ENCODE measurements at places on chromosomes 7 and 10.

GRCh38 chr7:149794661-149795060, 21.3 kb upstream of the ZNF467 start:
- no peak for DNase-seq

- peak; percentile 32 for DNase-seq
Observed at GRCh38 chr7:97971120-97971989, 18.6 kb downstream of the OCM2 start.

DNA sequence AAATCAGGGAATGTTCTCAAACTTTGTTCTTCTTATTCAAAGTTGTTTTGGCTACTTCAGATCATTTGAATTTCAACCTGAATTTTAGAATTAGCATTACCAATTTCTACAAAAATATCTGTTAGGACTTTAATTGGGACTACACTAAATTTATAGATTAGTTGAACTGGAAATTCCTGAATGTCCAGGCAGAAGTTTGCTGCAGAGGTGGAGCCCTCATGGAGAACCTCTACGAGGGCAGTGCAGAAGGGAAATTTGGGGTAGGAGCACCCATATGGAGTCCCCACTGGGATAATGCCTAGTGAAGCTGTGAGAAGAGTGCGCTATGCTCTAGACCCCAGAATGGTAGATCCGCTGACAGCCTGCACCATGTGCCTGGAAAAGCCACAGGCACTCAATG, 22.8 kb upstream of the AGMO start:
- no peak for DNase-seq

- DNase-seq: no peak
Observed at GRCh38 chr7:97204821-97205220, 87.3 kb downstream of the SDHAF3 start.

DNA sequence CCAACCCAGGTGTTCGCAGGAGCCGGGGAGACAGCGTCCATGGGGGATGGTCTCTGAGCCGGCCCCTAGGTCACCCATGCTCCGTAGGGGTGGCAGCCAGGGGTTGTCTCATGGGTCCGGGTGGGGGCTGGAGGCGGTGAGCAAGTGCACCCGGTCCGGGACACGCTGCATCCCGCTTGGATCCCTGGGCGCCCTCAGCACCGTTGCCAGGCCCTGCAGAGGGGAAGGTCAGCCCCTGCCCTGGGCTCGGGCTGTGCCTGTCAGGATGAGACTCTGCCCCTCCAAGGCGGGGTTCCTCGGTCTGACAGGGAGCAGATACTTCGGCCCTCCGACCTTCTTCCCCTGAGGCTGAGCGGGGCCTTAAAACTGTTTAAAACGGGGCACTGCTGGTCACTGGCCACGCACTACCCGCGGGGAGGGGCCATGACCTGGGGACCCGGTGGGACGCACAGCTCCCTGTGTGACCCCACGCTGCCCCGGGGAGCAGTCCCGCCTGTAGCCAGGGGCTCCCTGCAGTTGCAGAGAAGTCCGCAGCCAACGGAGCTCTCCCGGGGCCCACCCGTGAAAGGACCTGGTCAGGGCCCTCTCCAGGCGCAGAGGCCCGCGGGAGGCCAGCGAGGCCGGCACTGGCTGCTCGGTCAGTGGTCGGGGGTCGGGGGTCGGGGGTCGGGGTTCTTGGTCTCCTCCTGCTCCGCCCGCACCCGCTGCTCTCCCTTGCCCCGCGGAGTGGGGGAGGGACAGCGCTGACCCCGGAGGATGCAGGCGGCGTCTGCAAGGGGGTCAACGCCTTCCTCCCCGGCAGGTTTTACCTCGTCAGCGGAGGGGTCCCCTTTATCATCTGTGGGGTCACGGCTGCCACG, 33.4 kb upstream of the KNDC1 start:
- no peak for DNase-seq

DNA sequence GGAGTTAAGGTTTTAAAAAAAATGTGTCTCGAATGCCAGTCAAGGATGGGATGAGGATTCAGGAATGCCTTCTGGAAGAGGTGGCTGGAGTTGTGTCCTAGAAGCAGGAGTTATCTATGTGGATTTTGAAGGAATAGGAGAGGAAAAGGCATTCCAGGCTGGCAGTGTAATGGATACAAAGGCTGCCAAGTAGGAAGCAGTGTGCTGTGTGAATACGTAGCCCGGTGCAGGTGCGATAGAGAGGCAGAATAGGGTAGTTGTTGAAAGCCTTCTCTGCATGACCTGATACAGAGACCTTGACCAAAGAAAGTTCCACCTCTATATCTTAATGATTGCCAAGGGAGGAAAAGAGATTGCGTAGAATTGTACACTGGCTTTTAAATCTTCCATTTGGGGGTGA, 128.1 kb upstream of the ITGB1 start:
- no peak for DNase-seq

DNA sequence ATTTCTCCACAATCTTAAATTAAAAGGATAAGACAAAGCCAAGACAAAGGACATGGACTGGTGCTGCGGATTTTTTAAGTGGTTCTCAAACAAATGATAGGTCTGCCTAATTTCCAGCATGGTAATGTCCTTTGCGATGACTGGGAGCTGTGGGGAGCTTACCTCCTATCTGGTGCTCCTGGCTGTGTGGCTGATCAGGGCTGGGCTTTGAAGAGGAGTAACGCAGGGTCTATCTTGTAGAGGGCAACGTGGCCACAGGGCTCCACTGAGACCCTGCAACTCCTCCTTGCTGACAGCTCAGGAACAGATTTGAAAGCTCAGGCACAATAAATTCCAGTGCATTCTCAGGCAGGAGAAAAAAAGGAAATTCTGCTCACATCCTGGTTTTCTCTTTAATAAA, 103.1 kb upstream of the SFMBT2 start:
- DNase-seq: no peak

- no peak for DNase-seq
Observed at GRCh38 chr7:112452102-112452888, 2.0 kb downstream of the IFRD1 start.

GRCh38 chr7:146557971-146558469, 441.4 kb downstream of the CNTNAP2 start:
- DNase-seq: no peak

- DNase-seq: no peak
Observed at GRCh38 chr10:58577437-58577777, 64.7 kb downstream of the BICC1 start.

DNA sequence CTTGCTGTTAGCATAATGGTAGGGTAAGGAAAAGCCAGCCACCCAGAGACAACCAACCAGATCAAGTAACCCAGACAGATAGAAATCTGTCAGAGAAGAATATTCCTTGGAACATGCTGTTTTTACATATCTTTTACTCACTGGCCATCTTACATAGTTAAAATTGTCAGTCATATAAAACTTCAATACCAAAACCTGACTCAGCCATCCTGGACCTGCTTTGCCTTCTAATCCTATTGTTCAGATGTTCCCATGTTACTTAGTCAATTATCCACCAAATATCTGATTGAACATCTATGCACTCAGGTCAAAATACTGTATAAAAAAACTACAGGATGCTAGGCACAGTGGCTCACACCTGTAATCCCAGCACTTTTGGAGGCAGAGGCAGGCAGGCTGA, 466.5 kb upstream of the NRP1 start:
- DNase-seq: no peak

DNA sequence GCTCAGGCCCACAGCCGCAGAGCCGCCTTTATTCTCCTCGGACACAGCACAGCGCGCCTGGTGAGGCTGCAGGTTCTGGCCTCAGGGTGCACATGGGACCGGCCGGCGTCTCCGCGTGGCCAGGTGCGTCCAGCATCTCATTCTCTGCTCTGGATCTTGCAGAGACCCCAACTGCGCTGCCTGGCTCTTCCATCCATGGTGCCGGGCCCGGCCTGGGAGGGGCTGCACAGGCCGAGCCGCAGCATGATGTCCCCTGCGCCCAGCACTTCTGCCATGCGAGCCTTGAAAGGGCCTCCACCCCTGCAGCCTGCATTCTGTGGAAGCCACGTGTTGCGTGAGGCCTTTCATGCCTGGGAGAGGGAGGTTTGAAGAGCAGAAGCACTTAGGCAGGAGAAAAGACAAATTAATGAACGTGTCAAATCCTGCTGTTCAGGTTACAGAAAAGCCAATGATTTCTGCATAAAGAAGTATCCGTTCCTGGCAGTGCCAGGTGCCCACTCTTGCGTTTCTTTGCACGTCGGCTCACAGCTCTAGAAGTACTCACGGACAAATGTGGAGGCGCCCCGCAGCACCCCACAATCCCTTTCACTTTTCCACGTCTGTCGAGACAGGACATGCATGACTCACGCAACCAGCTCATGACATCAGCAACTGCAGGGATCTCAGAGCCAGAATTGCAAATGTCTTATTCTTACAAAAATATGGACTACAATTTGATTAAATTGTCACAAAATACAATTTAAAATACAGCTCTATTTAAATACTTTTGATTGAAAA, 571.4 kb downstream of the DNAJB6 start:
- no peak for DNase-seq

- DNase-seq: no peak
Observed at GRCh38 chr10:131682271-131682962, 218.4 kb upstream of the PPP2R2D start.

DNA sequence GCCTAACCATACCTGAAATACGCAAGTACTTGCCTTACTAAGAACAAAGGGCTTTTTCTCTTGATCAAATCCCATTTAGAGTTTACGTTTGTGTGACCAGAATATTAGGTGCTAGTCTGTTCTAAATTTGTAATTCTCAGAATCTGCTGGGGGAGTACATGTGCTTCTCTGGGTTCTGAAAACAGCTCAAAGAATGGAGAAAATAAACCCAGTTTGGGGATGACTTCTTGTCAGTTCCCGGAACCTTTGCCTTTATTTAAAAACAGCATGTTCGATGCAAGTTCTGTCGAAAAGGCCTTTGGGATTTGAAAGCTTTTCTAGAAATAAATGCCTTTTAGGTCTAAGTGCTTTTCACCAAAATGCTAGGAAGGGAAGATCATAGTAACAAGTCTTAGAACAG, 147.0 kb downstream of the ARID5B start:
- DNase-seq: peak; percentile 87

GRCh38 chr7:113652501-113652900, 266.3 kb downstream of the PPP1R3A start:
- DNase-seq: no peak

GRCh38 chr10:21379143-21379542, 146.3 kb downstream of the SKIDA1 start:
- no peak for DNase-seq

GRCh38 chr7:133196856-133197612, 55.8 kb upstream of the EXOC4 start:
- no peak for DNase-seq

- no peak for DNase-seq
Observed at GRCh38 chr10:35463878-35464277, 127.6 kb downstream of the CCNY start.

GRCh38 chr10:4555920-4556319, 270.1 kb upstream of the AKR1E2 start:
- no peak for DNase-seq

GRCh38 chr7:43698460-43699255, 30.7 kb downstream of the COA1 start:
- no peak for DNase-seq

DNA sequence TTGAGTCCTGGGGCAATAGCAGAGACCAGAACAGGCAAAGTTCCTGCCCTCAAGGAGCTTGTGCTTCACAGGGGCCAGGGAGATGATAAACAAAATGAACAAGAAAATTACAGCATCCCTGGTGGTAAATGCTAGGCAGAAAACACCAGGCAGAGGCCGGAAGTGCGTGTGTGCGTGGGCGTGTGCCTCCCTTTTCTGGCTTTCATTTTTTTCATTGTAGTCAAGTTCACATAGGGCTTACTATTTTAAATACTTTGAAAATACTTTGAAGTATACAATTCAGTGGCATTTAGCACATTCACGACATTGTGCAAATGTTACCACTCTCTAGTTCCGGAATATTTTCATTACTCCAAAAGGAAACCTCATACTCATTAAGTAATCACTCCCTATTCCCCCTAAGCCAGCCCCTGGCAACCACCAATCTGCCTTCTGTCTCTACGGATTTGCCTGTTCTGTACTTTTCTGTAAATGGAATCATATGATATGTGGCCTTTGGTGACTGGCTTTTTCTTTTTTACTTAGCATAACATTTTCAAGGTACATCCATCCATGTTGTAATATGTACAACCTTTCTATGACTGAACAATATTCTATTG, 88.1 kb upstream of the PDCD4 start:
- DNase-seq: peak; percentile 57

DNA sequence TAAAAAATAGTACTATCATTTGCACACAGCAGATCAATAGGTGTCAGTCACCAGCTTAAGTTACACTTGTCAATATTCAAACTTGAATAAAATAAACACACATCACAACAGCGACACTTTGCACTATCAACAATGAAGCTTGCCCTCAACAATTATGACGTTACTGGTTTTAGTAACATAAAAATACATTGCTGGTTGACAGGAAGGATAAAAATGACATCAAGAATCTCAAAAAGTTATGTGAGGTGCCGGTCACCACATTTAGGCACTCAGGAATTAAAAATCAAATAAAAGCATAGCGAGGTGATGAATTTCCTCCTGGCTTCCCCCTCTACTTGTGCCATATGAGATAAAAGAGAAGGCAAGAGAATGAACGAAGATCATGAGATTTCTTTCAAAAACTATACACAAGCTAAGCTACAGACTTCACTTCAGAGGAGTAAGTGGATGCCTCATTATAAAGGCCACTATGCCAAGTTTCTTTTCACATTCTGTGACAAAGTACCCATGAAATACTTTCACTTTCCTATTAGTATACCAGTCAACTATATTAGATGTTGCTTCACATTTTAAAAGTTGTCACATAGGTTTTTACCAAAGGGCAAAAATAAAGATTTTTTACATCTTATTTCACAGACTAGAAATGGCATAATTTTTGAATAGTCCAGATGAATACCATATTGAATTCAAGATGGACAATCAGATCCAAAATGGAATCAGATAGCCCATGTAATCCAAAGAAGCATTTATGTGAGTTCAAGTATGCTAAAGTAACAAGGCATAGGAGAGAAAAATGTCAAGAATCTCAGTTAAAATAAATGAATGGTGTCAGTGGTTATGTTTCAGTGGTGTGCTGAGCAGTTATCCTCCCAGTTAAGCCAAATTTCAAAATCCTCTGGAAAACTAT, 3.6 kb downstream of the CCDC71L start:
- no peak for DNase-seq

GRCh38 chr10:8183241-8183704, 128.8 kb downstream of the GATA3 start:
- peak; percentile 75 for DNase-seq

GRCh38 chr7:148720472-148720871, 21.8 kb downstream of the CUL1 start:
- no peak for DNase-seq

All from CD4-positive, alpha-beta T cell treated with Interleukin-2 at 100 ng/mL for 4 hours (primary cell).